Mucosa of descending colon (tissue), 3 donors: ENCODE measurements at places on chromosomes 7 and 10.
A peak's percentile ranks its signal among the peaks of the same experiment; 100 is the strongest.

DNA sequence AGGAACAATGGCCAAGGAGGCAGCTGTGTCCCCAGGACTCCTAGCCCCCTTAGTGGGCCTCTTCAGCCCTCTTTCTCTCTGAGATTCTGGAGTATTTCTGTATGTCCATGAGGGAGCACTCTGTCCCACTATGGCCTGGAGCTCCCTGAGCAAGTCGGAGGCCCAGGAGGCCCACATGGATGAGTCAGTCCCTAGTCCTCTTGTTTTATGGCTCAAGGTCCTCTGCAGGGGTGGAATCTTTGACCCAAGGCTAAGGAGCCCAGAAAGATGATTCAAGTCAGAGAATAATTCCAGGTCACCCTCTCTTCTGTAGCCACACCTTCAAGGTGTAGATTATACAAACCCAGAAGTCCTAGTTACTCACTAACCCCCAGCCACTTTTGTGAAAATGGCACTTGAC is 125.6 kb downstream of the PLXNA4 start:
- DNase-seq, result no peak

- DNase-seq, result no peak
Measured at GRCh38 chr10:29723726-29724125, 89.0 kb upstream of the SVIL start.

DNA sequence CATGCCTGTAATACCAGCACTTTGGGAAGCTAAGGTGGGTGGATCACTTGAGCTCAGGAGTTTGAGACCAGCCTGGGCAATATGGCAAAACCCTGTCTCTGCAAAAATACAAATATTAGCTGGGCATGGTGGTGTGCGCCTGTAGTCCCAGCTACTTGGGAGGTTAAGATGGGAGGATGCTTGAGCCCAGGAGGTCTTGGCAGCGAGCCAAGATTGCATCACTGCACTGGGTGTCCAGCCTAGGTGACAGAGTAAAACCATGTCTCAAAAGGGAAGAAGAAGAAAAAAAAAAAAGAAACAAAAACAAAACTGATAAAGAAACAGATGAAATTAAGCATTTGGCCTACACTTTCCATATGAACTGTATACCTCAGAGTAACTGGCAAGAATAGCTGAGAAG is 319.2 kb downstream of the PARD3 start:
- DNase-seq, result no peak

GRCh38 chr10:26857991-26858706 is 2.6 kb downstream of the ABI1 start:
- no peak for DNase-seq

DNA sequence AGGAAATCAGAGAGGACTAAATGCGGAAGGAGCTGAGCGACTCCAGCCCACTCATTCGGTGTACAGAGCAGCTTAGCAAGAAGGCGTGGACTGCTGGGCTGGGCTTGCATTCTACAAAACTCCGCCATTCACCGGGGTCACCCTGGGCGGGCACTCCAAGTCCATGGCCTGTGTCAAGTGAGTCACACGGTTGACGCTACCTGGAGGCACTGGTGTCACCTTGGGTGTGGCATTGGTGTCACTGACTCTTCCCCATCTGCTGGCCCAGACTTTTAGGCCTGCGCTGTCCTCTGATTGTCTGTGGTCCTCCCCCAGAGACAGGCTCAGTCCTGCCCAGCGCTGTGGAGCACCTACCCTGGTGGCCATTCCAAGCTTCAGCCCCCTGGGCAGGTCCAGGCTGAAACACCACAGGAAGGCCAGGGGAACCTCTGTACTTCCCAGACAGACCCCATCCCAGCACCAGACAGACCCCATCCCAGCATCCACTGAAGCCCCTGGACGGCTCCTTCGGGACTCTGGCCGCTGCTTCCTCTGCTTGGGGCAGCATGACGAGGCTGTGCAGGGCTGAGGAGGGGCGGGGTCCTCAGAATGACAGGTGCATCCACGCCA is 30.6 kb upstream of the CNPY1 start:
- DNase-seq, result no peak

- no peak for DNase-seq
Measured at GRCh38 chr7:4297165-4297917, 384.8 kb upstream of the FOXK1 start.

DNA sequence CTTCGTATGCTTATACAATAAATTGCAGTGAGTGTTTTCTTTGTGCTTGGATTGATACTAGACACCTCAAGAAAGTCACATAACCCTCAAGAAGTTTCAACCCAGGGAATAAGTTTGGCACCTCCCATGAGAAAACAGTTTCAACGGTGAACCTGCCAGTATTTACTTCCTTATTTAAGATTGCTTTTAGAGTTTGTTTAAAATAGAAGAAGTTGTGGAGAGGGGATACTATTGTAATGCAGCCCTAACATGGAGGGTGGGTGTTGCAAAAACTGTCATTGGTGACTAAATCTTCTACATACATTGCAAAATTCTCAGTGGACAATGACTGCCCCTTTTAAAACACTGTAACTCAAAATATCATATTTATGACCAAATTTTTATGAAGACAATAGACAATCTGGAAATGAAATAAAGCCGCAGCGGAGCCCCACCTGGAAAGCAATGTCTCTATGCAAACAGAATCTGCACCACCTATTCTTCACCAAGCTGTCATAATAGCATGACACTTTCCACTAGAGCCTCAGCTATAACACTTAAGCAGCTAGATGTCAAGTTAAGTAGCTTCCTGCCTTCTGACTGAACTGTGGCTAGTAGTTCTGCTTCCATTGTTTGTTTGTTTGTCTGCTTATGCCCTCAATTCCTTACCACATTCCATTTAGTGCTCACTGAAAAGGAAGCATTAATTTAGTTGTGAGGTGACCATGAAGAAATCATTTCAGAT is 98.2 kb downstream of the MDFIC start:
- DNase-seq, result no peak

DNA sequence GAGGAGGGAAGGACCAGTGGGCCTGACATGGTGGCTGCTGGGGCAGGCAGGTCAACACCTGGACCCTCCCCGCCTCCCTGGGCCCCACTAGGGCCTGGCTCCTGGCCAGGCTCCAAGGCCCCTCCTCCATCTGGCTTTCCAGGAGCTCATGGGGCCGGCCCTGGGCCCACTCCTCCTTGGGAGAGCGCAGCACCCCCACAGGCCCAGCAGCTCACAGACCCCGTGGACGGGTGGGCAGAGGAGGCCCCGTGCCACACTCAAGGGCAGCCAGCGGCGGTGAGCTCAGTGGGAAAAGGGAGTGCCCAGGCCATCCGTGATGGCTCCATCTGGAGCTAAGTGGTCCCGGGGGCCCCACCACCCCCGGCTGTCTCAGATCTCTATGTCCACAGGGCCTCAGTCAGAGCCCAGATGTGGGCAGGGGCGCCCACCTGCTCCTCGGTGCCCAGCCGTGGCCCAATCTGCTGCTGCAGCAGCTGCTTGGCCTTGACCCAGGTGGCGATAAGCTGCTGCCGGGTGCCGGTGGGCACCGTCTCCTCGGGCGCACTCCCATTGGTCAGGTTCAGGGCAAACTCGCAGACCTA is 32.8 kb downstream of the CFAP46 start:
- DNase-seq, result no peak

GRCh38 chr7:105896407-105896911 is 20.1 kb upstream of the ATXN7L1 start:
- DNase-seq, result peak; percentile 62

GRCh38 chr7:23458044-23458443 is 12.2 kb downstream of the IGF2BP3 start:
- DNase-seq, result no peak

DNA sequence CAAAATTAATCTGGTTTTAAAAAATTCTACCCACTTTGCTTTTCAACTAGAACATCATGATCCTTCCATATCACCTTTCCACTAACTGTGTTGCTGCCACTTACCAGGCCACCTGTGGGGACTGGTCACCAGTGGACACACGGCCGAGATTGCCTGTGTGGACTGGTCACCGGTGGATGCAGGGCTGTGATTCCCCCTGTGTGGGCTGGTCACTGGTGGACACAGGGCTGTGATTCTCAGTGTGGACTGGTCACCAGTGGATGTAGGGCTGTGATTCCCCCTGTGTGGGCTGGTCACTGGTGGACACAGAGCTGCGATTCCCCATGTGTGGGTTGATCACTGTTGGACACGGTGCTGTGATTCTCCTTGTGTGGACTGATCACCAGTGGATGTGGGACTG is 27.0 kb downstream of the UPP1 start:
- DNase-seq, result no peak

DNA sequence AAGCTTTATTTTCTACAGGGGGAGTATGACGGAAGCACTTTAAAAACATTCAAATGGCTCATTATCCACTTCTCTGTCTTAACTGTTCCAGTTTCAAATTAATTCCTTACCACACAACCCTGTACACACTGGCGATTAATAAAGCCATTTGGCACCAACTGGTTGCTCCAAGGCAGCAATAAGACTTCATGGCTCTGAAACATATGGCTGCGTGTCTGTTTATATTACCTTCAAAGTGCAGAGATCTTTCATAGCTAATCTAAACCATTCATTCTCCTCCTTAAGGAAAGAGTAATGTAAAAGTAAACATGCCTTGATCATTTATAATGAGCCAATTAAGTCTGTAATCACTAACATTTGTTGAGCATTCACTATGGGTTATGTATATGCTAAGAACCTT is 325.7 kb downstream of the PARD3 start:
- DNase-seq, result no peak

- DNase-seq, result no peak
Measured at GRCh38 chr10:48929413-48929990, 10.1 kb downstream of the LRRC18 start.

GRCh38 chr7:8528311-8528710 is 94.9 kb downstream of the NXPH1 start:
- no peak for DNase-seq

DNA sequence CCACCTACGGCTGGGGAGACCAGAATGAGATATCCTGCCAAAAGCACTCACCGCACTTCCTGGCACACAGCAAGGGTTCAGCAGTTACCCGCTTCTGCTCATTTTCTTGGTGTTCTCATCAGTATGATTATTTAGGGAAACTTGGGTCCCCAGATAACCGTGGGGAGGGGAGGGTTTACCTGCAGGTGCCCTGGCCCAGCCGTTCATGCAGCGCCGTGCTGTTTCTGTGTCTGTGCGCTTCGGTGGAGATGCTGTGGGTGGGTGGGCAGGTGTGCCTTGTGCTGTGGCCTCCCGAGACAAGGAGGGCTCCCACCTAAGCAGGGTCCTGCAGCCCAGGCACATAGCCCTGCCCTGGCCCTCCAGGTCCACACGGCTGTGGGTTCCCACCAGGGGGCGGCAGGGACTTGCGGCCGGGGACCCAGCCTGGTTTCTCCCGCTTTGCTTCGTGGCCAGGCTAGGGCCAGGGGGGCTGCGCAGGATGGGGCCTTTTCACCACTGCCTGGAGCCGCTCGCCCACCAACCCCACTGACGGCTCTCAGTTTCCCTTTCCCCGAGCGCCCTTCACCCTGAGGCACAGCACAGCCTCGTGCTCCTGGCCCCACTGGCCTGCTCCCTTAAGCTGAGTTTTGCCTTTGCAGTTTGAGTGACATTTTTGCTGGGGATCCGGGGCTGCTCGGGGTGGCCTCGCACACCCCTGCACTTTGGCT is 78.5 kb downstream of the LHPP start:
- DNase-seq, result peak; percentile 62

GRCh38 chr7:141460781-141461715 is 90.2 kb upstream of the AGK start:
- DNase-seq, result no peak

DNA sequence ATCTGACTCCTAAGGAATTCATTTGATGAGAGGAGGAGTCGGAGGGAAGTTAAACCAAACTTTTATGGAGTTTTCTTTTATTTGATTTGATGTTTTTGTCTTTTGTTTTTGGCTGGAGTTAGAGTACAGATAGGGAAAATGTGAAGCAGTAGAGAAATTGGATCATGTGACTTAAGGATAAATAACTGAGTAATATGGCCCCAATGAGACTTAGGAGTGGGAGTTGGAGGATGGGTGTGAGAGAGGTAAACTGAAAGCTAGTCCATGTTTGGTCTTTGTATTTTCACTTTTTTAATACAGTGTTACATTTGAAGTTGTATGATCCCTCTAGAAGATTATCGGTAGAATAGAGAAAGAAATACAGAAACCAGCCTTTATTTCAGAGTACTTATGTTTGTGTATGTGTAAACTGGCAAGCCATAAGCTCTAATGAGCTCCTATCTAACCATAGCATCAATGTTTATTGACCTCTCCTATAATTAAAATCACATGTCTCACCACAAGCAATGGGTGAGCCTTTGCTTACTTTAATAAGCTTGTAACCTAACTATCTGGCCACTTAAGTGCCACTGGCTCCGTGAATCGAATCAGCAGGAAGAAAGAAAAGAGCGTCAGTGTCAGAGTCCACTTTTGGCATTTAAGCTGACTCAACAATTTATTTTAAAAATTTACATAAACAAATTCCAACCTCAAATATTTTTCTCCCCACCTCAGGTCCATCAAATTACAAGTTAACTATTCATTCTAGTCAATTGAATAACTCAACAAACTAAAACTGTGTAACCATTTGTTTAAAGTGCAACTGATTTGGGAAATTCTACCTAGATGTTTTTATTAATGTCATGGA is 113.8 kb downstream of the EPDR1 start:
- no peak for DNase-seq

DNA sequence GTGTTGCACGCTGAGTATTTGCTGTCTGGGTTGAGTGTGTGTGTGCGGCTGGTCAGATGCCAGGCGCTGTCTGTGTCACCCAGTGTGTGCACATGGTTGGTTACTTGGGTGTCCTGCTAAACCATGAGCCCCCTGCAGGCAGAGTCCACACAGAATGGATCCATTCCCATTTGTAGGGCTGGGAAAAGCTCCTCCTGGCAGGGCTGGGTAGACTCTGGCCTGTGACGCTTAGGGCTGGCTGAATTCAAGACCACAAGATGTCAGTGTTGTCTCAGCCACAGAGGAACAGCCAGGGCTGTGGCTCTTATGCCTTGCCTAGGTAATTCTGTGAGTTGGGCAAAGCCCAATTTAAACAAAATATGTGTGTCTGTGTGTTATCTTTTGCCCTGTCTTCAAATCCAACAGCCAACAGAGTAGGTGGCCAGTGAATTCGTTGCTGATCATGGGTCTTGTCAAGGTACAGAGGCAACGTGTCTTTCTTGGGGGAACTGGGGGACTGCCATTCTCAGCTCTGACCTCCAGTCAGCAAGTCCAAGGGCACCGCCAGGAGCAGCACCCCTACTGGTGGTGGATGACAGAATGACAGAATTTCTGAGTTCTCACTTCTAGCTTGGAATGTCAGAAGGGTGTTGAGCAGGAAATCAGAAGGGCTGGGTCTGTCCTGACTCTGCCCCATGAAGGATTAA is 285.1 kb downstream of the CCSER2 start:
- peak; percentile 34 for DNase-seq

GRCh38 chr10:93225938-93226337 is 152.2 kb downstream of the CYP26A1 start:
- no peak for DNase-seq

DNA sequence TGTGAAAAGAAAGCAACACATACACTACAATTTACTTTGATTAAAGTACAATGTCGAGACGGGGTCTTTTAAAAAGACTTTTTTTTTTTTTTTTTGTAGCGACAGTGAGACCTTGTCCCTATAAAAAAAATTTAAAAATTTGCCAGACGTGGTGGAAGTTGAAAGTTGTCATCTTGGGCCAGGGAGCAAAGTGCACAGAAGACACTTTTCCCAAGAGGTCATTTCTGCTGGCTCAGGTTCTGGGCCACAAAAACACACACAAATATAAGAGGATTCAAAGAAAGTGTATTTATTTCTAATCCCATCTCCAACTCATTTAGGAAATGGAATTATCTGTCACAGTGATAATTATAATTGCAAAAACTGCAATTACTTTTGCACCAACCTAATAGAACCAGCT is 24.7 kb downstream of the SLC26A3 start:
- DNase-seq, result no peak
